Body of pancreas (tissue), 4 donors: ENCODE measurements at places on chromosomes 11 and 22.
A peak's percentile ranks its signal among the peaks of the same experiment; 100 is the strongest.

GRCh38 chr11:38646382-38646781 lies 2048.3 kb upstream of the RAG2 start:
- DNase-seq = no peak

DNA sequence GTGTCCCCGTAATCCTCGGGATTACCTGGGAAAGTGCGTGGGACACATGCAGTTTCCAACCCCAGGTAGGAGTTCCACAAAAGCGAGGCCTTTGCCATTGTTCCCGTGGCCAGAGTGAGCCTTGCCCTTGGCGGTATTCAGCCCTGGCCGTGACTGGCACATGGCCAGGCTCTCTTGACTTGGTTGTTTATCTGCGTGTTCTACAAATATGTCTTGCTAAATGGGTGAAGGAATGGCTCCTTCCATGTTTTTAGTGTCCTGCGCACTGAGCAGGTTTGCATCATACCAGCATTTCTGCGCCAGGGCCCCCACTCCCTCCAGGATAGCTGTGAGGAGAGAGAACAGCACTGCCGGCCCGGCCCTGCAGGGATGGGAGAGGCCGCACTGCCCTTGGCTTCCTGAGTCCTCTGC lies 20.0 kb downstream of the POLR3H start:
- DNase-seq = peak; percentile 73

DNA sequence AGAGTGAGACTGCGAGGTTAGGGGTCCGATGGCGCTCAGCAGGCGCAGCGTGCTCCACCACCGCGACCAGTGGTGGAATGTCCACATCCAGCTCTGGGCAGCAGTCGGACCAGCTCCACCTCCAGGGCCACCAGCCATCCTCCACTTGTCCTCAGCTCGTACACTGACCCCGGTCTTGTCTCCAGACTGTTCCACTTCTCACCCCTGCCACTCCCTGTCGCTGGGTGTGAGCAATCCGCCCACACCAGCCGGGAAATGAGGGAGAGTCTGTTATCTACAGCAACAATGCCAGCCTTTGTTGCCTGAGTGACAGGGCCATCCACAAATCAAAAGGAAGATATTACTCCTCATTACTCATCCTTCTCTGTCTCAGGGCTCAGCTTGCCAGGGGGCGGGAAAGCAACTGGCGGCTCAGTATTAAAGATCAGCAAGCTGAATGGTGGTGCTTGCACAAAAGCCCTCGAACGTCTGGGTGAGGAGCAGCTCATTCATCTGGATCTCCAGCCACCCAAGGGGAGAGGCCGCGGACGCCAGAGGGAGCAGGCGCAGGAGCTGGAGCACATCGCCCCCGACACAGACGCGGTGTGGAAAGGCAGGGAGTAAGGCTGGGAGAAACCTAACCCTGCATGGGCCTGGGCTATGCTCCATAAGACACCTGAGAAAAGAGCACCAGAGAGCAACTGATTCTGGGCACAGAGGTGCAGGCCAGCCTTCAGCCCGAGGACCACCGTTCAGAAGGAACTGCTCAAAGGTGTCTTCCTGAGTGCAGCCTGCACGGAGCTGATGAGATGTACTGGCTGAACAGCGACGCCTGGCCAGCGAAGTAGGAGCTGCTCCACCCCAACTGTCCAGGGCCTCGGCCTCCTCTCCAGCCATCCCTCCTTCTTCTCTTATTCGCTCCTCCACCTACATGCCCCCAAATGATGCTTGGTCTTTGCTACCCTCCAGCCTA lies 21.9 kb downstream of the IGSF9B start:
- no peak for DNase-seq

GRCh38 chr11:17845431-17845881 lies 110.9 kb downstream of the KCNC1 start:
- DNase-seq = no peak

GRCh38 chr11:112248201-112248600 lies 12.5 kb downstream of the PLET1 start:
- no peak for DNase-seq

DNA sequence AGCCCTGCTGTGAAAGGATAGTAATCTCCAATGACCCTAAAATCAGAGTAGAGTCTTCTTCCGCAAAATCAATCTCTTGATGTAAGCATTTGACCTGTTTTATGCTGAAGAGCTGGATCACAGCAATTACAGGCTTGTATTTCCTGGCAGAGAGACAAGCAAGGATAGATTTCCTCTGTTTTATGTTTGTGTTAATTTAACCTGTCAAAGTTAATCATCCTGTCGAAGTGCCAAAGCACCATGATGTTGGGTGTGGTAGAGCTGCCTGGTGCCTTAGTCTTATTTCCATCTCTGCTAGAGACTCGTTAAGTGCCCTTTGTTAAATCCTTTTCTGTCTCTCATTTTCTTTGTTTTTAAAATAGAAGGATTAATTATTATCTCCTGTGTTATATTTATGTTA lies 248.1 kb downstream of the CNTN5 start:
- no peak for DNase-seq

- no peak for DNase-seq
Measured at GRCh38 chr11:35723493-35723892, 60.9 kb downstream of the TRIM44 start.

DNA sequence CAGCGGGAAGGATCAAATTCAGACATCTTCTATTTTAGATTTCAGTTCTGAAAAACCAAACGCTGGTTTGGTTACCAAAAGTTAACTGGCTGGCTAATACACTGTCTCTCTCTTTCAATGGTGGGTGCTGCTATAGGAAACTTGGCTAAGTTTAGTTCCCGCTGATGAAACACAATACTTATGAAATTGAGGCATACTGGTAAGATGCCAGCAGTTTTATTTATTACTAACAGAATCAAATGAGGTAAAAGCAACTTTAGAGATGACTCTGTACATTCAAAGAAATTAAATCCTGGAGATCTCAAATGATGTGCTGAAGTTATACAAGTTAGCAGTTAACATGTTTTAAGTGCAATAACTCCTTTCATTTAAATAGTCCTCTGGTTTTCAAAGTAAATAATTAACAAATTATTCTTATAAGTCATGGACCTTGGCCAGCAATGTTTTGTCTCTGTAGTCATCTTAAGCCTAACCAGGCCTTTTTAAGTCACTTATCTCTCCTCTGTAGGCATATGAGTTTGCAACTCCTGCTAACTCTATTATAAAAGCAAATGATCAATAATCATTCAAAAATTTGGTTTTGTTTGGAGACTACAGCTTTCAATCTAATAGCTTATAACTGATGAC lies 54.8 kb downstream of the PAK1 start:
- no peak for DNase-seq

DNA sequence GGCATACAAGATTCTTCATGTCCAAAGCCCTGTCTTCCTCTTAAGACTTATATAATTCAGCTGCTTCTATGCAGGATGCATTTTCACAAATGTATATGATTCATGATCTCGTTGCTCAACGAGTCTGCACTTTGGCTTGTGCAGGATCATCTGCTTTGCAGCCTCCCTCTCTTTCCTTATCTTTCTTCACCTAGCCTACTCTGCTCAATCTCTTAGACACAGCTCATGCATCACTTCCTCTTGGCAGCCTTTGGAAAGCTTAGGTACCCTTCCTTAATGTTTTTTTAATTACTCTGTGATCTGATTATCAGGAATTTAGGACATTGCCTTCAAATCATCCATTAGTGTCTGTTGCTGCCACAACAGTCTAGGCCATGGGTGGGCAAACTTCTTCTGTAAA lies 673.8 kb downstream of the NELL1 start:
- no peak for DNase-seq

DNA sequence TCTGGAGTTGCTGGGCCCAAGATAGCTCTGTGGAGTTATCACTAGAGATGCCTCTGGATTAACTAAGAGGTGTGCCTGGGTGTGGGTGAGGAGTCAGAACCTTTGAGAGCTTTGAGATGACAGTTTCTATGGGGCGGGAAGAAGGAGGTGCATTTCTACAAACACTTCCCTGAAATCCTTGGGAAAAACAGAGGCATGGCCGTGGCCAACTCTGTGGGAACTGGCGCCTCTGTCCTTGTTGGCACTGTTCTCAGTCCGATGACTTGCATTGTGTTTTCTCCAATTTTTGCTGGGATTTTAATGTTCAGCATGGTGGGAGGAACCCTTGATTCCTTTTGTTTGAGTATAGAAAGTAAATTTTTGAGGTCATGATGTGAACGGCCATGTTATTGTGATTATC lies 115.8 kb upstream of the PARVA start:
- peak; percentile 51 for DNase-seq

- DNase-seq = peak; percentile 93
Measured at GRCh38 chr22:38924347-38924952, 33.0 kb upstream of the APOBEC3A start.

DNA sequence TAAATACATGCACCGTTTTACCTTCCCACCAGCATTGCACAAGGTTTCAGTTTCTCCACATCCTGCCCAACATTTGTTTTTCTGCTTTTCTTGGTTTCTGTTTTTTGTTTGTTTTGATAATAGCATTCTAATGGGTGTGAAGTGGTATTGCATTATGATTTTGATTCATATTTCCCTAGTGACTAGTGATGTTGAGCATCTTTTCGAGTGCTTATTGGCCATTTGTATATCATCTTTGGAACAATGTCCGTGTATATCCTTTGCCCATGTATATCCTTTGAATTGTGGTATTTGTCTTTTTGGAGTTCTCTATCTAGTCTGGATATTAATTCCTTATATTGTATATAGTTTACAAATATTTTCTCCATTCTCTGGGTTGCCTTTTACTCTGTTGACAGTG lies 2914.8 kb upstream of the OR11H1 start:
- DNase-seq = no peak

- no peak for DNase-seq
Measured at GRCh38 chr11:116344601-116345000, 428.2 kb downstream of the BUD13 start.

- DNase-seq = no peak
Measured at GRCh38 chr22:49617866-49618676, 209.6 kb downstream of the BRD1 start.

DNA sequence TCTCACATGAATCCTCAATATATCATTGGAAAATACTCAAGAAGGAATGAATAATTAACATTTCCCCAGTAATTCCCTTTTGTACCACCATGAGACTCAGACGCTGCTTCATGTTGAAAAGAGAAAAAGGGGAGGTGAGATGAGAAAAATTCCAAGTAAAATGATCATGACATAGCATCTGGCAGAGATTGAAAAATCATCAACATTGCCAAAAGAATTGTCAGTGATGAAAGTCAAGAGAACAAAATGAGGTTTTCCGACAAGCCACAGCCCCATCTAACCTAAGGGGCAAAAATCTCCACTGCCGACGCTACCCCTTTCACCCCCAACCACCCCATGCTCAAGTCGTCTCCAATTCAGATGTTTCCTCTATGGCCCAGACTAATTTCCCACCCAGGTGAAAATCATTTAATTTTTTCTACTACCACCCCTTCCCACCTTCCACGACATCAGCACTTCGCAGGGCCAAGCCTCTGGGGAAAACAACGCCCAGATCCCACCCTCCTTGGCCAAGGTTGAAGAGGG lies 1.2 kb downstream of the RAB6A start:
- DNase-seq = no peak

- DNase-seq = no peak
Measured at GRCh38 chr11:18768978-18769377, 22.6 kb downstream of the PTPN5 start.

DNA sequence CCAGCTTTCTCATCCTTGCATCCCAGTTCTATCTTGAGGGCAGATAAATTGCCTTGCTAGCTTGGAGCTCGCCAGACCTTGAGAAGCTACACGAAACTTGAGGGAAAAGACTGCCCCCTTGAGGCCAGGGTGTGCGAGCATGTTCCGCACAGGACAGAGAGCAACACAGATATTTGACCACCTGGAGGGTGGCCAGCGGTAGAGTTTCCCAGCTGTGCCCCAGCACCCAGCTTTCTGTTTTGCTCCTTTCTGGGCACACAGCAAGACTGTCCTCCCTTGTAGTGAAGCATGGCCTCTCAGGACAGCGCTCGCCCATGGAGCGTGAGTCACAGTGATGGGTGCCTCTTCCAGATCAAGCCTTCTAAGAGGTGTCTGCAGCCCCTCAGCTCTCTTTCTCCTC lies 23.5 kb downstream of the SPATA19 start:
- peak; percentile 53 for DNase-seq

GRCh38 chr11:124520550-124520854 lies 23.0 kb downstream of the OR8B12 start:
- DNase-seq = no peak

- no peak for DNase-seq
Measured at GRCh38 chr11:83648610-83649527, 362.7 kb upstream of the CCDC90B start.

- DNase-seq = no peak
Measured at GRCh38 chr11:10075141-10075540, 218.9 kb downstream of the SBF2 start.

- peak; percentile 65 for DNase-seq
Measured at GRCh38 chr22:30610299-30610698, 3.3 kb downstream of the TCN2 start.

DNA sequence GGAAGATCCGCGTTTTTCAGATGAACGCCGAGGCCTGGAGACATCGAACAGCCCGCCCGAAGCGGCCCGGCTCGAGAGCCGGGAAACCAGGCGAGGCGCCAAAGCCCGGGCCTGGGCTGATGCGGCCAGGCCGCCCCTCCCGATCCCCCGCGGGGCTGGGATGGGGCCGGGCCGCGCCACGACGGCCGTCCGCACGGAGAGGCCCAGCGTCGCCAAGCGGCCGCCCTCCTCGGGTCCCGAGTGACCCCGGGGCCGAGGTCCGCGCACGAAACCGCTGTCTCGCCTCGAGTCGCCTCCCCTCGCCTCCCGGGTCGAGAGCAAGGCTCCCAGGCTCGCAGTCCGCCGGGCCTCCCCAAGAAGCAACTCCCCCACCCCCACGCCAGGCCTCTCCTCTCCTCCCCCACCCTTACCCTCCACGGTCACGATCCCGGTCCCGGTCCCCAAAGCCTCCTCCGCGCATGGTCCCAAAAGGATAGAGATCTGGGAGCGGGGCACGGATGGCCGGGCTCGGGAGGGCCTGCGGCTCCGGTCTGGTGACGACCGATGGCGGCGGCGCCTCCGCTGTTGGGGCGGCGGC lies 482 bp downstream of the DDX17 start:
- peak; percentile 81 for DNase-seq

- DNase-seq = no peak
Measured at GRCh38 chr11:5288906-5289550, 12.7 kb downstream of the OR51B4 start.

GRCh38 chr11:72812604-72812966 lies 1.6 kb upstream of the ATG16L2 start:
- DNase-seq = peak; percentile 43

- DNase-seq = no peak
Measured at GRCh38 chr22:24398409-24398808, 29.0 kb upstream of the ADORA2A start.

DNA sequence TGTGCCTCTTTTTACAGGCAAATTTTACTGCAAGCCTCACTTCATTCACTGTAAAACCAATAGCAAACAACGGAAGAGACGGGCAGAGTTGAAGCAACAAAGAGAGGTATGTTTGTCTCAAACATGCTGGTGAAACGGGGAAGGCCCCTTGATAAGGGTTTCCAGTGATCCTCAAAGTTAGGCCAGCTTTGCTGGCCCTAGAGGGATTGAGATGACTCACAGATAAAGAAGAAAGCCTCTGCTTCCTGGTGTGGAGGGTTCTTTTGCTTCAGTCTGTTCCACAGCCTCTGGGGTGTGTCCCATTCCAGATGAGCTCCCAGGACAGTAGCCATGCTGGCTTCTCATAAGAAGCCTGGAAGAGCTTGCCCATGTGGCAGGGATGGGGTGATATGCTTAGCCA lies 118.9 kb upstream of the PARVA start:
- DNase-seq = no peak

GRCh38 chr11:61966734-61967115 lies 709 bp downstream of the FTH1 start:
- DNase-seq = no peak

- DNase-seq = no peak
Measured at GRCh38 chr22:20536590-20537324, 29.3 kb downstream of the MED15 start.
